ENCODE measurements at places on chromosomes 2 and 18. TPM values are rescaled to one million over a fixed set of nuclear protein-coding genes. Genes with fewer than 3 reads are reported as not detected.

DNA sequence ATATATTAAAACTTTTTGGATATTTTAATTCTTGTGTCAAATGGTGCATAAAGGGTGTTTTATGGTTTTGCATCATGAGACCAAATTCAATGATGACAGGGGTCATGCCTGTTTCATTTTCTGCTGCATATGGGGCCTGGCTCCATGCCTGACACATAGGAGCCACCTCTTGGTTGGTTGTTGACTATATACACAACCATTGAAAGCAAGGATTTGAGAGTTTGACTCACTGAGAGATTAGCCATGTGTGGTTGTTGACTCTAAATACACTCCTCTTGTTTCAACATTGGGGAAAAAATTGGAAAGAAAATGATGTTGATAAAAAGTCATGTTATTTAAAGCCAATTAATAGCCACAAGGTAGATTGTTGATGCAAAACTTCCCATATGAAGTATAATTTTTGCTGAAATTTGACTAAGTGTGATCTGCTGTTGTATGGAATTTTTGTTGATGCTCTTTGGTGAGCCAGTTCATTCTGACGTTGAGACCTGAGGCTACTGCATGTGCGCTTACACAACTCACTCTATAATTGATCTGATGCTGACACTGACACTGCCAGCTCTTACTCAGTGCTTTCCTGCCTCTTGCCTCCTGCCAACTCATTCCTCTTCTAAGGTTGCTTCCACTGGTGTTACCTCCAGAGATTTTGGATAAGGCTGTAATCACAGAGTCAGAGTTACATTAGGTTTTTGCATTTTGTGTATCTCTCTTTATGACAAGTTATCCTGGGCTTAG lies 446.2 kb upstream of the SLC14A2 start:
- no peaks in the 10 kb centered on the region for H3K27me3 ChIP-seq
- H3K27ac ChIP-seq, result no peak overlapping the region
- no peaks in the 10 kb centered on the region for H3K4me1 ChIP-seq
- H3K4me3 ChIP-seq, result no peak overlapping the region
- H3K36me3 ChIP-seq, result no peaks in the 10 kb centered on the region

GRCh38 chr2:223884399-223884798 lies 47.0 kb upstream of the AP1S3 start:
- no peaks in the 10 kb centered on the region for H3K4me1 ChIP-seq
- DNase-seq, result no peak
- no peaks in the 10 kb centered on the region for H3K27me3 ChIP-seq
- H3K36me3 ChIP-seq, result peaks cover 31% of the 10 kb centered on the region
- no peak overlapping the region for H3K4me3 ChIP-seq
- H3K27ac ChIP-seq, result no peak overlapping the region

- no peak for DNase-seq
- peak overlapping the region; percentile 25 for H3K4me3 ChIP-seq
- H3K27me3 ChIP-seq, result no peaks in the 10 kb centered on the region
- H3K27ac ChIP-seq, result no peak overlapping the region
- peaks cover 6% of the 10 kb centered on the region for H3K4me1 ChIP-seq
- H3K36me3 ChIP-seq, result no peaks in the 10 kb centered on the region
Measured at GRCh38 chr2:201888426-201888800, 82.1 kb downstream of the CDK15 start.

GRCh38 chr18:36532815-36533214 lies 235.3 kb downstream of the FHOD3 start:
- no peak overlapping the region for H3K27ac ChIP-seq
- H3K4me3 ChIP-seq, result no peak overlapping the region
- DNase-seq, result no peak
- no peaks in the 10 kb centered on the region for H3K36me3 ChIP-seq
- H3K27me3 ChIP-seq, result no peaks in the 10 kb centered on the region

The PDE11A gene
- 3.5 TPM for total RNA-seq

DNA sequence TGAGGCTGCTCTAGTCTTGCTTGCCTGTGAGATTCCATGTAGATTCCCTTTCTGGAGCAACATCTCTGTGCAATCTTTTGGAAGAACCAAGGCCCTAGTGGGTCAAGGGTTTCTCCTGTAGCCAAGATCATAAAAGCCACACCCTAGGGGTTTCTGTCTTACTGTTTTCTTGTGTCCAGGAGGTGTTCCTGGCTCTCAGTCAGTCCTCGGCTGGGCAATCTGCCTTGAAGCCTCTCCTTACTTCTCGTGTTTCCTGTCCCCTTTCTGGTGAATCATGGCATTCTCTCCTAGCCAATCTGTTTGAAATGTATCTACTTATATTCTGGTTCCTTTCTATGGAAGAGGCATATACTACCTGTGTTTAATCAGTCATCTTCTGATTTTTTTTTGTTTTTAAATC lies 484.8 kb upstream of the UBE2E3 start:
- H3K4me3 ChIP-seq, result no peak overlapping the region
- H3K4me1 ChIP-seq, result no peaks in the 10 kb centered on the region
- no peaks in the 10 kb centered on the region for H3K36me3 ChIP-seq
- no peak for DNase-seq
- no peaks in the 10 kb centered on the region for H3K27me3 ChIP-seq

- H3K27me3 ChIP-seq, result no peaks in the 10 kb centered on the region
- peak overlapping the region; percentile 18 for H3K4me3 ChIP-seq
- peaks cover 69% of the 10 kb centered on the region for H3K4me1 ChIP-seq
- H3K27ac ChIP-seq, result peak overlapping the region; percentile 80
- no peak for DNase-seq
Measured at GRCh38 chr2:237731663-237732062, 66.9 kb upstream of the RBM44 start.

The CDK15 gene
- total RNA-seq, result 1.5 TPM

DNA sequence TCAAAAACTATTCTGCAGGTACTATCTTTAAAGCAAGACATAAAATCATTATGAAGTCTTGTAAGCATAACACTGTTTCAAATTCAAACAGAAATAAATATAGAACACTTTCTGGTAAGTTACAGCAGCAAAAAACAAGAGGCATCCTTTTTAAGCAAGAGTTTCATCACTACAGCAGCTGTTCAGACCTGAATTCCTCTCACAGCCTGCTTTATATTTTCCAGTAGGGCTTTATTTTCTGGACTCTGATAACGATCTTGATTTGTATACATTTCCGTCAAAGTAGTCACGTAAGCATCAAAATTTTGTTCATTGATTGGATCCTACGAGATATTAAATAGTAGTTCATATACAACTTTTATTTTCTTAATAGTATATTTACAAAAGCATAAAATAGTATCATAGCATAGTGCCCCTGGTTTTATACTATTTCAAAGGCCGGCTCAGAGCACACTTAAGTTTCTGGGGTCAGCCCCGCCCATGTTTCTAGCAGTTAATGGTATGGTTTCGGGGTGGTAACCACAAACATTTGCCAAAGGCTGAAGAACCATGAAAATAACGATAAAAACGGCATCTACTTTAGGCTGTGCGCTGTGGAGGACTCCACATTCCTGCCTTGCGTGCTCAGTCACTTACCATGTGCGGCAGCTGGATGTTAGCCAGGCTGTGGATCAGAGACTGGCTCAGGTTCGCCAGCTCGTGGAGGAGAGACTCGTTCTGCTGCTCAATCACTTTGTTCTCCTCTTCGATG lies 47.5 kb upstream of the PXDN start:
- no peaks in the 10 kb centered on the region for H3K4me1 ChIP-seq
- H3K36me3 ChIP-seq, result no peaks in the 10 kb centered on the region
- peak overlapping the region; percentile 21 for H3K4me3 ChIP-seq
- H3K27ac ChIP-seq, result no peak overlapping the region

The C1QL2 gene
- not detected for total RNA-seq
